ENCODE measurements at places on chromosomes 6 and 20. TPM values are rescaled to one million over a fixed set of nuclear protein-coding genes. Genes with fewer than 3 reads are reported as not detected.

Gene TDRD6
- not detected for total RNA-seq

Gene HCK
- not detected for total RNA-seq

Gene LAMA2
- 1.4 TPM for total RNA-seq

Gene SLC22A7
- total RNA-seq = not detected

Gene C4B
- 4.6 TPM for total RNA-seq

Gene PRDM13
- not detected for total RNA-seq

Gene SDHAF4
- total RNA-seq = 8.4 TPM

Gene ASIP
- total RNA-seq = not detected

Gene TREML1
- not detected for total RNA-seq

Gene IFT52
- 15.7 TPM for total RNA-seq

Gene CALHM5
- total RNA-seq = not detected

Gene BFSP1
- 3.7 TPM for total RNA-seq

Gene SAPCD1
- total RNA-seq = 16.6 TPM

Gene DEFB118
- not detected for total RNA-seq

Gene ALDH8A1
- total RNA-seq = 2.7 TPM

Gene SMIM26
- 41.8 TPM for total RNA-seq

Gene DNAH8
- total RNA-seq = 0.02 TPM

Gene SLA2
- 68.9 TPM for total RNA-seq

Gene MYH7B
- total RNA-seq = 0.20 TPM

Gene TNF
- total RNA-seq = 45.8 TPM

Gene VSTM2L
- total RNA-seq = not detected

Gene RARS2
- total RNA-seq = 27.4 TPM

Gene SLC22A2
- not detected for total RNA-seq

Gene SYNE1
- total RNA-seq = 61.1 TPM

Gene BTNL2
- not detected for total RNA-seq

Gene LAMP5
- total RNA-seq = not detected

Gene BPIFA1
- total RNA-seq = not detected

Gene PACRG
- total RNA-seq = not detected

Gene FRK
- total RNA-seq = 0.14 TPM

Gene HLA-DPA1
- total RNA-seq = 119 TPM

Gene OR11A1
- not detected for total RNA-seq

Gene SAMD3
- total RNA-seq = 72.3 TPM

Gene TBC1D20
- 32.5 TPM for total RNA-seq

Gene SLC16A10
- 1.3 TPM for total RNA-seq

Gene CCN6
- total RNA-seq = not detected

Gene NINL
- 5.2 TPM for total RNA-seq

Gene PSORS1C1
- total RNA-seq = not detected

Gene EYS
- not detected for total RNA-seq

Gene PTCHD4
- not detected for total RNA-seq

Gene PRKN
- 0.14 TPM for total RNA-seq

Gene EBF4
- 3.3 TPM for total RNA-seq

Gene RIPOR2
- 182 TPM for total RNA-seq

Gene RSPO4
- total RNA-seq = not detected

Gene ADGB
- not detected for total RNA-seq

Gene CD109
- 18.6 TPM for total RNA-seq

Gene ADAT2
- 21.8 TPM for total RNA-seq

Gene MAP1LC3A
- 2.8 TPM for total RNA-seq

Gene PPIL1
- total RNA-seq = 41.1 TPM

Gene GSS
- total RNA-seq = 47.2 TPM

Gene OXT
- not detected for total RNA-seq

Gene SLPI
- not detected for total RNA-seq
